ENCODE measurements at places on chromosomes 7 and 10.

DNA sequence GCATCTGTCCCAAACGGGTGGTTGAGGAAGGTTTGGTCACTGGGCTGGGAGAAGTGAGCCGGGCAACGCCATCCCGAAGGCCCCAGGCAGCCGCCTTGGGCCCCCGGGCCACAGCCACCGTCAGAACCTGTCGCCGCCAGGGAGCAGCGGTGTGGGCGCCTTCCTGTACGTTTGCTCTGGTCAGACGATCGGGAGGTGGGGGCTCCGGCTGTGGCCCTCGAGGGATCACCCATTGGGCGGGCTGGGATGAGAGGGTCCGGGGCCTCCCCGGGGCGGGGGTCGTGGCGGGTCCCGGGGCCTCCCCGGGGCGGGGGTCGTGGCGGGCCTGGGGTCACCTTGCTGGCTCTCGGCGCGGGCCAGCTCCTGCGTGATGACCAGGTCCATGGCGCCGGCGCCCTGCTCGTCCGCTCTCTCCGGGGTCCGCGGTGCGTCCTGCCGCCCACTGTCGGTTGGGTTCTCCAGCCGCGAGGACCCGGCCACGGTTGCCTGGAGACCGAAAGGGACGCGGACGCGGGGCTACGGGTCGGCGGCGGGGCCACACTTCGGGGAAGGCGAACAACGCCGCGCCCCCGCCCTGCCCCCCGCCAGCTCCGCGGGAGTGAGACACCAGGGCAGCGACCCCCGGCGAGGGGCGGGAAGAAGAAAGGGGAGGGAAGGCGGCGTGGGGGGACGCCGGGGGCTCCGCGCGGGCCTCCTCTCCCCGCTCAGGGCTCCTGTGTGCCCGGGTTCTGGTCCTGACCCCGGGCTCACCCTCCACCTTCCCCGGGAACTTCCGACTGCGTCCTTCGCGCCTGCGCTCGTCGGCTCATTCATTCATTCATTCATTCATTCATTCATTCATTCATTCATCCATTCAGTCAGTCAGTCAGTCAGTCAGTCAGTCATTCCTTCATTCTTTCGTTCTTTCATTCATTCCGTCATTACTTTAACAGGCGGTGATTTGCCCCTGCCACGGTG is at the start of gene CFAP46:
CFAP46 (minus strand) TSS at position 470 of the 957 bp plus-strand sequence; CDS start at position 384, 86 bp downstream.
- peak; percentile 75 for DNase-seq

GRCh38 chr10:110772454-110773025 is 99.2 kb upstream of the PDCD4 start:
- no peak for DNase-seq

GRCh38 chr7:114832906-114833595 is 88.8 kb upstream of the MDFIC start:
- DNase-seq = no peak

- DNase-seq = peak; percentile 42
Measured at GRCh38 chr10:132848291-132848701, 62.3 kb upstream of the NKX6-2 start.

GRCh38 chr7:118708741-118709140 is 484.2 kb downstream of the ANKRD7 start:
- no peak for DNase-seq

DNA sequence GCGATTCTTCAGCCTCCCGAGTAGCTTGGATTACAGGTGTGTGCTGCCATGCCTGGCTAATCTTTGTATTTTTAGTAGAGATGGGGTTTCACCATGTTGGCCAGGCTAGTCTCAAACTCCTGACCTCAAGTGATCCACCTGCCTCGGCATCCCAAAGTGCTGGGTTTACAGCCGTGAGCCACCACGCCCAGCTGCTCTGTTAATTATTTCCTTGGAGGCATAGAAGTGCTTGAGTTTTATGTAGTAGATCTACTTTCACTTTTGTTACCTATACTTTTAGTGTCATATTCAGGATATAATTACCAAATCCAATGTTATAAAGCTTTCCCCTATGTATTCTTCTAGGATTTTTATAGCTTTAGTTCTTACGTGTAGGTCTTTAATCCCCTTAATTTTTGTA is 1093.0 kb downstream of the GATA3 start:
- DNase-seq = no peak

GRCh38 chr10:103842605-103843004 is 12.8 kb downstream of the SH3PXD2A start:
- DNase-seq = no peak

DNA sequence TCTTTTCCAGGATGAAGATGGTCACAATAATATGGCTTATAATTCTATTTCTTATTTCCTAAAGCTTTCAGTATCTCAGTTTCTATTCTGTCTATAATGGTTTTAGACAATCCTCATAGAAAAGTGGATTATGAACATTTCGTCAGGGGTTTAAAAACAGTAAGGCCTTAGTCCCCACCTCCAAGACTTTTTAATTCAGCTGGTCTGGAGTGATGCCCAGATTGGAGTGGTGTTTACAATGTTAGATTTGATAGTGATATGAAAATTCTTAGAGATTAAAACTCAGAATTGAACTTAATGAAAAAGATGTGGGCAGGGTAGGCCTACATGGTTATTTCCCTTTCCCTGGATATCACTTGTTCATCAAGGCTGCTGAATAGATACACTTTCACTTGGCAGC is 1238.3 kb downstream of the SORCS3 start:
- DNase-seq = no peak

- peak; percentile 74 for DNase-seq
Measured at GRCh38 chr10:24706479-24707118, 17.1 kb downstream of the ARHGAP21 start.

DNA sequence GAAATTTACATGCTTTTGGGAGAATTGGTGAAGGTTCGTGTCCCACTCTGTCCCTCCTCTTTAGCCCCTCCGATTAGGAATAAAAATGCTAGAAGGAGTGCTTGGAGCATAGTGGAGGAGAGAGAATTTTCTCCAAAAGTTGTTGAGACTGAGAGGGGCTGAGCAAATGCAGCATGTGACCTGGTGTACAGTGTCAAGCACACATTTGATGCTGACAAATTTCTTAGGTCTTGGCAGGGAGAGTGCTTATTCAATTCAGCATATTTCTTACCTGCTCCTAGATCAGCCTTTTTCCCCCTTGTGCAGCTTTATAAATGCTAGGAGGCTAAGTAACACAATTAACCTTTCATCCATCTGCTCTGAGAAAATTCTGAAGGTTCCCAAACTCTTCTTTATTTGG is 189.0 kb downstream of the GALNT17 start:
- no peak for DNase-seq

DNA sequence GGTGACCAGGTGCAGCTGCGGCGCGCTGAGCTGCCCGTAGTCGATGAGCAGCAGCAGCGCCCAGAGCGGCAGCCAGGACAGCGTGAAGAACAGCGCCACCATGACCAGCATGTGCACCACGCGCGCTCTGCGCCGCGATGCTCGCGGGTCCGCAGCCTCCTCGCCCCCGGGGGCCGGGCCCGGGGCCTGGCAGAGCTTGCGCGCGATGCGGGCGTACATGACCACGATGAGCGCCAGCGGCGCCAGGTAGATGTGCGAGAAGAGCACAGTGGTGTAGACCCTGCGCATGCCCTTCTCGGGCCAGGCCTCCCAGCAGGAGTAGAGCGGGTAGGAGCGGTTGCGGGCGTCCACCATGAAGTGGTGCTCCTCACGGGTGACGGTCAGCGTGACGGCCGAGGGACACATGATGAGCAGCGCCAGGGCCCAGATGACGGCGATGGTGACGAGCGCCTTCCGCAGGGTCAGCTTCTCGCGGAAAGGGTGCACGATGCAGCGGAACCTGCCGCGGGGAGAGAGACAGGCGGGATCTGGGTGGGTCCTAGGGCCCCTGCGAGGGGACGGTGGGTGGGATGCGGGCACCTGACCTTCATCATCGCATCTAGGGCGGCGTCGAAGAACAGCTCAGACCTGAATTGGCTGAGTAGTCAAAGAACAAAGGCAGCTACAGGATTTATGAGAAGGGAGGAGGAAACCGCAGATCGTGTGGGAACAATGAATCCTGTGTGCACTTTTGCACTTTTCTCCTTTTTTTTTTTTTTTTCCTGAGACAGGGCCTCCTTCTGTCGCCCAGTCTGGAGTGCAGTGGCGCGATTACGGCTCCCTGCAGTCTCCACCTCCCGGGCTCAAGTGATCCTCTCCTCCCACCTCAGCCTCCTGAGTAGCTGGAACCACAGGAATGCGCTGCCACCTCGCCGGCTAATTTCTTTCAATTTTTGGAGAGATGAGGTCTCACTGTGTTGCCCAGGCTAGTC is 22.4 kb upstream of the PPA1 start:
- DNase-seq = no peak

- DNase-seq = no peak
Measured at GRCh38 chr7:73354821-73355220, 26.9 kb downstream of the FKBP6 start.

DNA sequence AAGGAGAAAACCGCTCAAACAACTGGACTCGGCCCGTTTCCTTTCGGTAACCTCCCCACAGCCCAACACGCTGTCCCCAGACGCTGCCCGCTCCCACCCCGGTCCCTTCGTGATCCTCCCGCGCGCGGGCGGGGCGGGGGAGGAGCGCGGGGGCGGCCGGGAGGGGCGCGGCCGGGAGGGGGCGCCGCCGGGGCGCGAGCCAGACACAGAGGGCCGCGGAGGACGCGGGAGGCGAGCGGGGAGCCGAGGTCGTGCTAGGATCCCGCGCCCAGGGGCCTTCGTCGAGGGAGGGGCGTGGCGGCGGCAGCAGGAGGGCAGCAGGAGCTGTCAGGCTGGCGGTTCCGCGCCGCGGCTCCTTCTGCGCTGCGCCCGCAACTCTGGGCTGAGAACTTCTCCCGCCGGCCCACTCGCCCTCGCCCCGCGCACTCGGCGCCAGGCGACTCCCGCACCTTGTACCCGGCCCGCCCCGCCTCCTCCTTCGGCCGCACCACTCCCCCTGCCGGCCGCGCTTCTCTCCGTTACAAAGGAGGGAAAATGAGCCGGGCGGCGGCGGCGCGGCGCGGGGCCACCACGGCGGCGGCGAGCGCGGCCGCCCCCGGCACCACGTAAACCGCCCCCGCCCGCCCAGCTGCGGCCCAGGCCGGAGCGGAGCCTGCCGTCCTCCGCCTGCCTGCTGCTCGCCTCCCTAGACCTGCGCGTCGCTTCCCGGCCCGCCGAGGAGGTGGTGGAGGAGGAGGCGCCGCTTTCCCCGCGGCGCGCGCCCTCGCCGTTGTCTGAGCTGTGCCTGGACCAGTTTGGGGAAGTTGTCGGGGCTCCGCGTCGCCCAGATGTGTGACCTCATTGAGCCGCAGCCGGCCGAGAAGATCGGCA is at the start of gene CDK14:
CDK14 (plus strand) TSS at position 521 of the 870 bp plus-strand sequence; CDS start at position 828, 307 bp downstream.
- peak; percentile 67 for DNase-seq

- DNase-seq = no peak
Measured at GRCh38 chr7:100221767-100222444, 2.2 kb downstream of the PVRIG start.

DNA sequence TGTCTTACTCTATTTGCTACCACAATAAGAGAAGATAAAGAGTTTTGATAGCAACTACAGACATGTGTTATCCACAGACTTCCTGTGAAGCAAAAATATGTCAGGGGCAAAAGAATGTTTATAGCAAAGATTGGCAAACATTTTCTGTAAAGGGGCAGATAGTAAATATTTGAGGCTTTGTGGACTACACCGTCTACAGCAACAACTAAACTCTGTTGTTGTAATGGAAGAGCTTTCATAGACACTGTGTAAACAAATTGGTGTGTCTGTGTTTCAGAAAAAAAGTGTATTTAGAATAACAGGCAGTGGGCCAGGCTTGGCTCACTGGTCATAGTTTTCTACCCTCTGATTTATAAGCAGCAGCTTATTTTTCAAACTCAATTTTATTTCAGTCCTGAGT is 521.4 kb downstream of the ANKRD7 start:
- DNase-seq = no peak

- no peak for DNase-seq
Measured at GRCh38 chr10:99368646-99369045, 39.5 kb downstream of the CNNM1 start.
